Liver (tissue), 10 donors: ENCODE measurements at places on chromosomes 13 and 19. TPM values are rescaled to one million over a fixed set of nuclear protein-coding genes. Genes with fewer than 3 reads are reported as not detected.

DNA sequence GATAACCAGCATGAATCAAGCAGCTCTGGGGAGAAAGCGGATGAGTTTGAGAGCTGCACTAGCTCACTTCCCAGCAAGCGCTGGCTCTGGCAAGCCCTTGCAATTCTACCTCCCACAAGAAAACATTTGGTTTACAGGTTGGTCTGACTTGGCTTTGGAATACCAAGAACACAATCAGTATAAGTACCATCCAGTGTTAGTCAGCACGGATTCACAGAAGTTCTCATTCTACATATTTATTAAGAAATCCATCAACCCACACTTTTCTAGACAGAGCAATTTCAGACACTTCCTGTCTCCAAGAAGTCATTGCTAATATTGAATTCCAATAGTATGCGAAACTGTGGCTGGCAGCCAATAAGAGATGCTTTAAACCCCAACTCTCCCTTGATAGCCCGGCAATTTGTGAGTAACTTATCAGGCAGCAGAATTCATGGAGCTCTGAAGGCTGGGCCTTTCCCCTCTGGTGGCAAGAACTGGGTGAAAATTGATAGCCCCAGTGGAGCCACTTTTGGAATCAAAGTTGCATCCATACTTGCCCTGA, 59.4 kb upstream of the WASF3 start:
- DNase-seq, result no peak

- no peak for DNase-seq
Observed at GRCh38 chr13:81577601-81578195, 1236.8 kb upstream of the SPRY2 start.

GRCh38 chr13:48194379-48194754, 38.6 kb upstream of the ITM2B start:
- no peak for DNase-seq

GRCh38 chr19:45439190-45439568, 15.5 kb upstream of the ERCC1 start:
- DNase-seq, result no peak

Gene STAP2
- 8.6 TPM for total RNA-seq

DNA sequence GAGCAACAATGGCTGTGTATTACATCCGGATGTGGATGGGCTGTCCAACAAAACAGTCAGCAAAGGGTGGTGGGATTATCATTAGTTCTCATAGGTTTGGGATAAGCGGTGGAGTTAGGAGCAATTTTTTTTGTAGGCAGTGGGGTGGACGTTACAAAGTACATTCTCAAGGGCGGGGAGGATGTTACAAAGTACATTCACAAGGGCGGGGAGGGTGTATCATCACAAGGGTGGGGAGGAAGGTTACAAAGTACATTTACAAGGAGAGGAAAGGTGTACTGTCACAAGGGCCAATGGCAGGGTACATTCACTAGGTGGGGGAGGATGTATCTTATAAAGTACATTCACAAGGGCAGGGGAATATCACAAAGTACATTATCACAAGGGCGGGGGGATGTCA, 20.8 kb upstream of the ZNF561 start:
- DNase-seq, result no peak

DNA sequence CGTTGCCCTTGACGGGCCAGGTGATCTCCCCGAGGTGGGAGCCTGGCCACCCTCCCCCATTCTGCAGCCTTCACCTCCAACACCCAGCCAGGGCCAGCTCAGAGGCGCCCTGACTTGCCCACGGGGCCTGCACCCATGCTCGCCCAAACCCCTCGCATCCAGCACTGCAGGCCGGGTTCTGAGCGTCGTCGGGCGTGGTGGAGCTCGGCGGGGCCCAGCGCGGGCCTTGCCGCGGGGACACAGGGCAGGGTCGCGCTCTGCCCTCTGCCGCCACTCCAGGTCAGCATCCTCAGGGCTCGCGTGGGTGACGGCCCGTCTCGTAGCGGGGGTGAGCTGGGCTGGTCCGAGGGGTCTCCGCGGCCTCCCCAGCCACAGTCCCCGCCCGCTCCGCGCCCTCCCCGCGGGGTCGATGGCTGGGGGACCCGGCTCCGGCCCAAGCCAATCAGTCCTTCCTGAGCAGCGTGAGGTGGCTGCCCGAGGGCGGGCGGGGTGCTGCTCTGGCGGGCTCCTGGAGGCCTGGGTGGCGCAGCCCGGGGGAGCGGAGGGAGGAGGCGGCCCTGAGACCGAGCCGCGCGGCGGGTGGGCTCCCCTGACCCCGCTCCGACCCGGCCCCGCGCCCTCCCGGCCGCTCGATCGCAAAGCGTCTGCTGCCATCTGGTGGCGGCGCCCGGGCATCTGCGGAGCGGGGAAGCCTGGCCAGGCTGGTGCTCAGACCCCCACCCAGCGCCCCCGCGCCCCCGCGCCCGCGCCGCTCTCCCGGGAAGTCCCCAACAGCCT, 61.4 kb downstream of the CCNE1 start:
- DNase-seq, result peak; percentile 70

Gene SBK2
- not detected for total RNA-seq

Gene RNF225
- total RNA-seq, result not detected

Gene BRCA2
- total RNA-seq, result 10.8 TPM

- no peak for DNase-seq
Observed at GRCh38 chr19:51799034-51799773, 4.2 kb downstream of the FPR3 start.

GRCh38 chr13:39672378-39673132, 17.1 kb downstream of the COG6 start:
- DNase-seq, result no peak
